ENCODE measurements at places on chromosomes 13 and 19. TPM values are rescaled to one million over a fixed set of nuclear protein-coding genes. Genes with fewer than 3 reads are reported as not detected.

PIBF1 gene
- total RNA-seq: 11.7 TPM

NLRP4 gene
- not detected for total RNA-seq

- DNase-seq: no peak
Observed at GRCh38 chr13:30030141-30030750, 179.8 kb upstream of the UBL3 start.

NTF4 gene
- 0.39 TPM for total RNA-seq

GRCh38 chr13:109836629-109837607 lies 50.5 kb upstream of the IRS2 start:
- no peak for DNase-seq

MUC16 gene
- 3.4 TPM for total RNA-seq

SPRY2 gene
- 18.2 TPM for total RNA-seq

GRCh38 chr13:100334214-100334613 lies 245.3 kb downstream of the PCCA start:
- no peak for DNase-seq

DNA sequence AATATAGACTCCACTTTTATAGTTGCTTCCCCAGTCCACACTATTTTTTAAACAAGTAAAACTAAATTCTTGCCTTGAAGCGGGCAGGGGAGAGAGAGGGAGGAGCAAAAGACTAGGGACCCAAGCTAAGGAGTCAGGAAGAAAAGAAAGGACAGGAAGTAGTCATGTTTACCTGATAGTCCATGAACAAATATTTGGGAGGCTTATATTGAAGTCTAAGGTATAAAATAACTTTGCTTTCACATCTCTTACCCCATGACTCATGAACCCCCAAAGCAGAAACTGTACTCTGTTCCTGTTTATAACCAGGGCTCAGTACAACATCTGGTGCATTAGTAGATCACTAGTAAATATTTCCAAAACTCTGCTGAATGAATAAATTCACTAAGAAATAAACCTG lies 67.3 kb downstream of the ZAR1L start:
- DNase-seq: no peak

DNA sequence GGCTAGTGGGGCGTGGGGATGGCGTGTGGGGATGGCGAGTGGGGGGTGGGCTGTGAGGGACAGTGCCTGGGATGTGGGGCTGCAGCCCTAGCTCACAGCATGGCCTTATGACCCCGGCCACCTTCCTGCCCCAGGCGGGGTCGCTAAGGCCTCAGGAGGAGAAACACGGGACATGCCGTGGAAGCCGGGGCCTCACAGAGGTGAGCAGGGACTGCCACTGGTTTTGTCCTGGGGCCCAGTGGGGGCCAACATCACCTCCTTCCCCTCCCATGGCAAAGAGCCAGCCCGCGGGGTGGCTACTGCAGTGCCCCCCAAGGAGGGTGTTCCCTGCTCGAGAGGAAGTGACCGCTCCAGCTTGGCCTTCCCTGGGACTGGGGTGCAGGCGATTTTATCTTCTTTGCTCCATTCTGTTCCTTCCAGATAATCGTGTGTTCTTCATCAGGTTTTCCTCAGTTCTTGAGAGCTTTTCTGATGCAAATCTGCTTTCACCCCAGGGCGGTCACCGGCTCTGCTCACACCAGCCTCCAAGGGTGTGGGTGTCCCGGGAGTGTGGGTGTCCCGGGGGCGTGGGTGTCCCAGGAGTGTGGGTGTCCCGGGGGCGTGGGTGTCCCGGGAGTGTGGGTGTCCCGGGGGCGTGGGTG lies 1.2 kb downstream of the F7 start:
- DNase-seq: no peak

CYP2S1 gene
- total RNA-seq: 8.5 TPM

DNA sequence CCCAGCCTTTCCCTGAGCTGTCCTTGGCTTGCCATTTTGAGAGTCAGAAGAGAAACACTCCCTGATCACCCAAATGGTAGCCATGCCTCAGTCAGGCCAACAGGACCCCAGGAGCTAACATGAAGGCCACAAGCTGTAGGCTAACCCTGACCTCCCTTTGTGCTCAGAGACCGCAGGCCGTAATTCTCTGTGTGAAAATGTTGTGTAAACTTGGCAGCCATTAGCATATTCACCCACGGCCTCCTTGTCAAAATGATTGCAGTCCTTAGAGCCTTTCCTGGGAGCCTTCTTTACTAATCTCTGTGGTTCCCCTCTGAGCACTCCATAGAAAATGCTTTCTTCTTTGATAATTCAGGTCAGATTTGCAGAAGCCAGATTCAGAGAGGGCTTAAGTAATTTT lies 418.9 kb downstream of the COG6 start:
- DNase-seq: no peak
